ENCODE measurements at places on chromosomes 11 and 22.

DNA sequence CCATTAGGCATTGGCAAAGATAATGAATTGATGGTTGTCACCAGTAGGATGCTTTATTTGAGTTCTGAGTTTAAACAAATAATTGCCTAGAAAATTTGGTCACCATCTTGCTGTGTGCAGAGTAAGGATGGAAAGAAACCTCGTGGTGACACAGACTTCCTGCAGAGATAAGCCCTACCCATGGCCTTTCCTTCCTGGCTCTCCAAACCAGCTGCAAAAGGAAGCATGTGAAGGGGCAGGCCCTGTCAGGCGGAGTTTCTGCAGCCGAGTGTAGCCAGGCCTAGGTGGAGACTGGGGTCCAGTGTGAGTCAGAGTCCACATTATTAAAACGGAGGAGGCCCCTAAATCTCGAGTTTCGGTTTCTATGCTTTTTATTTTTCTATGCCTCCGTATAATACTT, 83.1 kb upstream of the ADSL start:
- no peak for DNase-seq

- no peak for DNase-seq
Measured at GRCh38 chr11:109769858-109770257, 323.3 kb upstream of the ZC3H12C start.

- no peak for DNase-seq
Measured at GRCh38 chr22:39777716-39778454, 115.7 kb downstream of the ENTHD1 start.

GRCh38 chr22:44731357-44731970, 20.9 kb upstream of the ARHGAP8 start:
- no peak for DNase-seq

DNA sequence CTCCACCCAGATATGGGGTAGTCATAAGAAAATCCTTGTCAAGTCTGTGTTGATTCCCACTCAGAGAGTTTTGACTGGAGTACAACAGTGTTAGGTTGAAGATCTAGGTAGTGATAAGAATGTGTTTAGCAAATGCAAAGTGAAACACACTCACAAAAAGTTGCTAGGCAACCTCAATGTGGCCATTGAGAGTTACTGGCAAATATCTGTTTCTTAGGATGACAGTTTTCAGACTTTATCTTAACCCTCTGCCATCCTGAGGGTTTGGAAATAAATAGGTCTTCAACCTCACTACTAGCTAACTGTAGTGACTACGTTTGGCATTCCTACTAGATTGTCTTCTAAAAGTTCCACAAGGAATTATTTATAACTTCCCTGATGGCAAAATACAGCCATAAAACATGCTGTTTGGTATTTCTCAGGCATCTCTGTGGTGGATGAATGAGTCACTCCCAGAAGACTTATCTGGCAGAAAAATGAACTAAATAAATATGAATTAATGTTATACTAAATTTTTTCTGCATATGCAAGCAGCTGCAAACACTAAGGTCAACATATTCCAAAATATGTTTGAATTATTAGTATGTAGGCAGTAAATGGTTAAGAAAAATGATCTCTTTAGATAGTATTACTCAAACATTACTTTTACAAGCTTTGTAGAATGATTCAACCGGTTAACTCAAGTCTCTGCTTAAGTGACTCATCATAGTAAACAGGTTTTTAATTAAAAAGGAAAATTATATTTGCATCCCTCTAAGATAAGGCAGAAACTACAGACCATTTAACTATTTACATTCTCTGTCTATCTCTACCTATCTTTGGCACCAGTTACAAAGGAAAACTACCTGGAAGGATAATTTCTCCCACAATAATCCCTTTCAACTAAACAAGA, 17.1 kb upstream of the SYTL2 start:
- DNase-seq, result no peak

GRCh38 chr11:43930868-43931716, 11.3 kb upstream of the C11orf96 start:
- no peak for DNase-seq

GRCh38 chr22:36147196-36147791, 13.3 kb downstream of the APOL3 start:
- DNase-seq, result no peak

GRCh38 chr11:62883673-62884072, 3.0 kb downstream of the SLC3A2 start:
- DNase-seq, result no peak

DNA sequence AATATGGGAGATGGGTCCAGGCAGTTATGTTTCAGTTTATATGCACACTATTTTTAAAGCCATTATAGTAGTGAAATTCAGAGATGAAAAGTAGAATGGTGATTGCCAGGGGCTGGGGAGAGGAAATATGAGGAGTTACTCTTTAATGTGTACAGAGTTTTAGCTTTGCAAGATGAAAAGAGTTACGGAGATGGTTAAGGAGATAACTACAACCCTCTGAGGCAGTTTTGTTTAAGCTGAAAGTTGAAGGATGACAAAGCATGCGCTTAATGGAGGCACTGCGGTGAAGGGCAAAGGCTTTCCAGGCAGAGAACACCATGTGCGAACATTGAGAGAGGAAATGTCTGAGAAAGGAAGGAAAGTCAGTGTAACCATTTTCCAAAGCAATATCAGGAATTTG, 18.2 kb upstream of the BMAL1 start:
- DNase-seq, result no peak

DNA sequence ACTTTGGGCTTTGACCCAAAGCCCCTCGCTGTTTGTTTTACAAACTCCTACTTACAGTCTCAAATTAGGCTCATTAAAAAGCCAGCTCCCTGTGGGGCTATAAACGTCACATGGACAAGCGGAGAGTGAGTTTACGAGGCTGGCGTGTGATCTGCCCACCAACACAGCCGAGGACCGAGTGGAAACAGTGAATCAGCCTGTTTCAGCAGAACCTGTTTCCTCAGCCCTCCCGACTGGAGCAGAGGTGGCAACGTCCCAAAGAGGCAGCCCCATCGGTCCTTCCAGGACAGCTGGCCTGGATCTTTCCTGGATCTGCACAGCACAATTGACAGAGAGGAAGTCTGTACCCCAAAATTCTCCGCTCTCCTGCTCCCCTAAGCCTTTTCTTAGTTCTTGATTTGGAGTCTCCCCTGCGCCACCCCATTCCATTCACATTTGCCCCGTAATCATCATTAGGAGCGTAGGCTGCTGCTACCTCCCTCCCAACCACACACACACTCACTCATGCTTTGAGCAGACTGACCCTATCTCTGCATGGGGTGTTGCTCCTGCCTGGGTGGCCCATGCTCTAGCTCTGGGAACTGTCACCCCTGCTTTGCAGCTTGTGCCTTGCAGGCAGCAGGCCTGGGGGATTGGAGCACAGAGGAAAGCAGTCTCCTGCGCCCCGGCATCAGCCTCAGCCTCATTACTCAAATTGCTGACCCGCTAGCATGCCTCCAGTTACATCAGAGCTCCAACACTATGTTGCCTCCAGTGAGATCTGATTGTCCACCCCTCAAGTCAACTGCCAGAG, 117.8 kb downstream of the NAT10 start:
- no peak for DNase-seq

- no peak for DNase-seq
Measured at GRCh38 chr11:61885166-61885778, 6.1 kb downstream of the FADS3 start.

GRCh38 chr22:27032091-27032761, 374.8 kb downstream of the MIAT start:
- DNase-seq, result no peak
